ENCODE measurements at places on chromosomes 2 and 18.

DNA sequence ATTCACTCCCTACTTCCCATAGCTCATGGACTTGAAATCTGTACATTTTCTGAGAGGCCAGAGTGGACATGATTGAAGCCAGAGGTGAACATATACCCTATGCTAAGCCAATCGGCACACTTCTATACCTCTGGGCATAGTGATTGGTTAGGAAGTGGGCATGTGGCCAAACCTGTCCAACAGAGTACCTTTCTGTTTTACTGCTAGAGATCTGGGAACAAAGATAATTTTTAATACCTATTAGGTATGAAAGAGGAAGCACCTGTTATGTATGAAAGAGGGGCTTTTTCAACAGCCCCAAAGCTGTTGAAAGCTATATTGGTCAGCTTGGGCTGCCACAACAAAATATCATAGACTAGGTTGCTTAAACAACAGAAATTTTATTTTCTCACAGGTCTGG, 27.7 kb downstream of the METTL8 start:
- DNase-seq: no peak

DNA sequence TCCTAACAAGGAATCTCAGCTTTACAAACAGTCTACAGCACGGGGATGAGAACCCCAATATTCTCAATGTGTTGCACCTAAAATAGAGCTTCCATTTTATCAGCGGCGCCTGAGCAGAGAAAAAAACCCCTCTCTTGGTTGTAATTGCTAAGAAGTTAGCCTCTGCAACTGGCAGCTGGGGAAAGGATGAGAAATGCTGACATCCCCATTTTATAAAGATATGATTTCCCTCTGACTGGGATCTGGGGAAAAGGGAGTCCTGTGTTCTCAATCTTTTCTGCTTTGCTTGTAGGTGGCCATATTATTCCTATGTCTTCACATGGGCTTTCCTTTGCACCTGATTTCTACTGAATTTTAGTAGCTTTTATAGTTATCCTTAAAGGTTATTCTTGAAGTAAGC, 981.4 kb upstream of the DDX18 start:
- no peak for DNase-seq

GRCh38 chr2:137654046-137654445, 310.2 kb upstream of the HNMT start:
- no peak for DNase-seq

- no peak for DNase-seq
These were observed 234.9 kb downstream of the TFCP2L1 start for GRCh38 chr2:121049950-121050585.

GRCh38 chr18:57062844-57063243, 84.0 kb upstream of the BOD1L2 start:
- no peak for DNase-seq

DNA sequence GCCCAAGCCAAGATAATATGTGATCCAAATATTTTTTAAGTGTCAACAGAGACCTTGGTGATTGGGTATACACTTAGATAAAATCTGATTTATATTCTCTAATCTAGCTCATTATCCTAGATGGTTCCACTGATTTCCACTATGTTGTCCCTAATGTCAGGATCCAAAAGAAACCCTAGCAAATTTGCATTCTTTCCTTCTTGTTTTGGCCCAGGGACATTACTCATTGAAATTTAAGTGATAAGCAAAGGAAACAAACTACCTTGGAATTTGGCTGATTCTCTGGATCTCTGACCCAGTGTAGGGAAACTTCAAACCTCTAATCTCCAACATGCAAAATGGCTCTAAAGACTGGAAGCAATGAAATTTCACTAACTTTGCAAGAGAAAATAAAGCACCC, 179.8 kb upstream of the MEIS1 start:
- no peak for DNase-seq

DNA sequence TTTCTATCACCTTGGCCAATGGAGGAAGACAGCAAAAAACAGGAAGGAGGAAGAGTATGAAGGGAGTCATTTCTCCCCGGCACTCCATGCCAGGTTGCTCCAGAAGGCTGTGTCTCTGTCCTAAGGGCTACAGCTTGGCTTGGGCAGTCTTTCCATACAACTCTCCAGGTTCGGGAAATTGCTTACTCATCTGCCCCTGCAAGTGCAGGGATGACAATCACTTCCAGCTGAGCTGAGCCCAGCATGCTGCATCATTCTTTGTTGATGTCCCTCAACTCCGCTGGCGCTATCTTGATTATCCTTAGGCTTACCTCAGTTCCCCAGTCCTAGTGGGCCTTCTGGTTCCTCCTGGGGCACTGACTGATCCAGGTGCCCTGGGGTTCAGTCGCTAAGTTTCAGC, 86.9 kb upstream of the COPS8 start:
- no peak for DNase-seq
